ENCODE measurements at places on chromosomes 2 and 18.

DNA sequence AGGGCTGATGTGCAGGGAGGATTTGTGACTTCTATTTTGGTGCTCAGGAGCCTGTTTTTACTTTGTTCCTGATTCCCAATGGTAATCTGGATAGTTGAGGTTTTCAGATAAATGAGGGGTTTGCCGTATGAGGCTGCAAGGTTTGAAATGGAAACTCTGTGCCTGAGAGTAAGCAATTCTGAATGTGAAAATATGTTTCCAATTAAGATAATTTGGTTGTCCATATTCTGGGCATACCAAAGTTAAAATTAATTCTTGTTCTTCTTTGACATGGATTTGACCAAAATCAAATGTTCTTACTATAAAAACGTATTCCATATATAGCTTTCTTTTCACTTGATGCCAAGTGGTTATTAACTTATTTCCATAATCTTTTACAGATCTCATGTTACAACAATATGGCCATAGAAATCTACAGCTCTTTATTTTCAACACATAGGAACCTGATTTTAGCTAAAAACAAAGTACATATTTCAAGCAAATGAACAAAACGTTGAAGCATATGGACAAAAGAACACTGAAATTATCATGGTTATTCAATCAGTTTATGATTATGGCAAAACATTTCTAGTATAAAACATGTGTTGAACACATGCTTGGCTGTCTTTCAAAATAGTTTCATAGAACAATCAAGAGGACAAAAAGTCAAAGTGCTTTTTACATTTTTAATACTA is 63.4 kb upstream of the ARHGAP28 start:
- no peak for DNase-seq

DNA sequence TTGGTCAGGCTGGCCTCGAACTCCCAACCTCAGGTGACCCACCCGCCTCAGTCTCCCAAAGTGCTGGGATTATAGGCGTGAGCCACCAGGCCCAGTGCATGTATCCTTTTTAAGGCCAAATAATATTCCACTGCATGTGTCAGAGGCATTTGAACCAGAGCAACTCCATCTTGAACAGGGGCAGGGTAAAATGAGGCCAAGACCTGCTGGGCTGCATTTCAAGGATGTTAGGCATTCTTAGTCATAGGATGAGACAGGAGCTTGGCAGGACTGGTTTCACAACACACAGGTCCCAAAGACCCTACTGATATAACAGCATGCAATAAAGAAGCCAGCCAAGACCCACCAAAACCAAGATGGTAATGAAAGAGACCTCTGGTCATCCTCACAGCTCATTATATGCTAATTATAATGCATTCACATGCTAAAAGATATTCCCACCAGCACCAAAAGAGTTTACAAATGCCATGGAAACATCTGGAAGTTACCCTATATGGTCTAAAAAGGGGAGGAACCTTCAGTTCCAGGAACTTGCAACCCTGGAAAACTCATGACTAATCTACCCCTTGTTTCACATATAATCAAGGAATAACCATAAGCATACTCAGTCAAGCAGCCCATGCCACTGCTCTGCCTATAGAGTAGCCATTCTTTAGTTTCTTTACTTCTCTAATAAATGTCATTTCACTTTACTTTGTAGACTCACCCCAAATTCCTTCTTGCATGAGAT is 204.6 kb downstream of the RAB3GAP1 start:
- no peak for DNase-seq

DNA sequence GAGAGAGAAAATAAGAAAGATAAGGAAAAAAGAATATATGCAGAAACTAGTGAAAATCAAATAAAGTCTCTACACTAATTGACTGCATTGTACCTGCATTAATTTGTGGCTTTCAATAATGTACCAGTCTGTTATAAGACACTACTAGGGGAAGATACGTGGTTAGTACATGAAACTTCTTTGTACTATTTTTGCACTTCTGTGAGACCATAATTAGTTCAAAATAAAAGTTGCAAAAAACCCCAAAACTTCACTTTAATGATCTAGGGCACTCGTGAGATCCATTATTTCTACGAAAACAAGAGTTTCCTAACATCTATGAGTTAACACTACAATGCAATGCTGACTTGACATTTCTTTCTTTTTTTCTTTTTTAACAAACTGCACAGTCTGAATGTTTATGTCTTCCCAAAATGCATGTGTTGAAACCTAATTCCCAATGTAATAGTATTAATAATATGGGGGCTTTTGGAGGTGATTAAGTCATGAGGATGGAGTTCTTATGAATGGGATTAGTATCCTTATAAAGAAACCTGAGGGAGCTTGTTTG is 162.8 kb upstream of the LRRTM1 start:
- DNase-seq, result no peak

- DNase-seq, result no peak
These were observed 9.9 kb downstream of the IER3IP1 start for GRCh38 chr18:47166294-47166693.

- no peak for DNase-seq
These were observed 186.5 kb upstream of the FANCL start for GRCh38 chr2:58427572-58428095.

- no peak for DNase-seq
These were observed 55.7 kb upstream of the OTOF start for GRCh38 chr2:26533661-26534060.

DNA sequence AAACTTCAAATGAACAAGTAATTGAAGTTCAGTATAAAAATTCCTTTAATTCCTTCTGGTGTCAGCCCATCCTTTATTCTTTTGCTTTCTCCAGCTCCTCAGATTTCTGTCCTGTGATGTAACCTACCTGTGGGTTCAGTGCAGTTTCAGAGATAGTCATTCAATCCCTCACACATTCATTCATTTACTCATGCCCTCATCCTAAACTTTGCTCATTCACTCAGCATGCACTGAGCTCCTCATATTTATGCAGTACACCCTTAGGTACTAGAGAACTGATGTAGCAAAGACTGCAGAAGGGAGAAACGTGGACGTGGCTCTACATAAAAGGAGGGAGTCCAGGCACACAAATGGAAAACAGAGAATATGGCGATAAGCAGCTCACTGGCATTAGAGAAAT is 45.3 kb upstream of the STAT1 start:
- no peak for DNase-seq

GRCh38 chr2:238994876-238995275 is 147.0 kb downstream of the TWIST2 start:
- no peak for DNase-seq

GRCh38 chr18:3086871-3087270 is 73.9 kb upstream of the LPIN2 start:
- DNase-seq, result no peak

DNA sequence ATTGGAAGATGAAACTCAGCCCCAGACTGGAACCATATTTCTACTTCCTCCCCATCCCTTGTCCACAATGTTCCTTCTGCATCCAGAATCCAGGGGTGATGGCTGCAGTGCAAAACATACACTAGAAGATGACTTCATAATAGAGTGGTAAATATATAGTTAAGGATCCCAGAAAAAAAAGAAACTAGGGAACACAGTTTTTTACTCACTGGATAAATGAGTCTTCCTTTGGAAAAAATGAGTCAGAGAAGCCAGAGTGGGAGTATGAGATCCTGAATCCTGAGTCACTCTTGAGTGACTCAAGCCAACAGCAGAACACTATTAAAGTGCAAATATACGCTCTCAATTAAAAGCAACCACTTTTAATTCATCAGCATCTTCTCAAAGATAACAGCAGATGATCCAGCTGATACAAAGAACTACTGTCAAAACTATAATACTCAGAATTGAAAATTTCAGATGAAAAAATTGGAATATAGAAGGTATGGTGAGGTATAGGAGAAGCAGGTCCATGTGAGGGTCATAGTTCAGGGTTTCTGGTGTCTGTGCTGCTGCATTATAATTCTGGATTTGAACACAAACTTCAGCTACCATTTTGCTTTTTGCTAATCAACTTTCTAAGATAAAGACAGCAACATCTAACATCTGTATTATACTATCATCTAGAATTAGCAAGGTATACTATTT is 987.2 kb upstream of the CDH2 start:
- no peak for DNase-seq

DNA sequence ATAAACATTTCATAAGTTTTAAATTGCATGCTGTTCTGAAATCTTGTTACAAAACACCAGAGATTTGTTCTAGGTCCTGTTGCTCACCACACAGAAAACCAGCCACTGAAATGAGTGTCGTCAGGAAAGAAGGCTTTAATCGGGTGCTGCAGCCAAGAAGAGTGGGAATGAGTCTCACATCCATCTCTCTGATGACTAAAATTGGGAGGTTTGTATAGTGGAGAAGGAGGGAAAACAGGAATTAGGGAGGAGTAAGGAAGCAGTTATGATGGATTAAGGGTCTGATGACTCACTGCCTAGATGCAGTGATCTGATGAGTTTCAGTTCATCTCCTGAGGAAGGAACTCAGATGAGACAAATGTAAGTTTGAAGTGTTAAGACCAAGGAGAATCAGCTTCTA is 42.1 kb upstream of the GPR39 start:
- DNase-seq, result no peak

DNA sequence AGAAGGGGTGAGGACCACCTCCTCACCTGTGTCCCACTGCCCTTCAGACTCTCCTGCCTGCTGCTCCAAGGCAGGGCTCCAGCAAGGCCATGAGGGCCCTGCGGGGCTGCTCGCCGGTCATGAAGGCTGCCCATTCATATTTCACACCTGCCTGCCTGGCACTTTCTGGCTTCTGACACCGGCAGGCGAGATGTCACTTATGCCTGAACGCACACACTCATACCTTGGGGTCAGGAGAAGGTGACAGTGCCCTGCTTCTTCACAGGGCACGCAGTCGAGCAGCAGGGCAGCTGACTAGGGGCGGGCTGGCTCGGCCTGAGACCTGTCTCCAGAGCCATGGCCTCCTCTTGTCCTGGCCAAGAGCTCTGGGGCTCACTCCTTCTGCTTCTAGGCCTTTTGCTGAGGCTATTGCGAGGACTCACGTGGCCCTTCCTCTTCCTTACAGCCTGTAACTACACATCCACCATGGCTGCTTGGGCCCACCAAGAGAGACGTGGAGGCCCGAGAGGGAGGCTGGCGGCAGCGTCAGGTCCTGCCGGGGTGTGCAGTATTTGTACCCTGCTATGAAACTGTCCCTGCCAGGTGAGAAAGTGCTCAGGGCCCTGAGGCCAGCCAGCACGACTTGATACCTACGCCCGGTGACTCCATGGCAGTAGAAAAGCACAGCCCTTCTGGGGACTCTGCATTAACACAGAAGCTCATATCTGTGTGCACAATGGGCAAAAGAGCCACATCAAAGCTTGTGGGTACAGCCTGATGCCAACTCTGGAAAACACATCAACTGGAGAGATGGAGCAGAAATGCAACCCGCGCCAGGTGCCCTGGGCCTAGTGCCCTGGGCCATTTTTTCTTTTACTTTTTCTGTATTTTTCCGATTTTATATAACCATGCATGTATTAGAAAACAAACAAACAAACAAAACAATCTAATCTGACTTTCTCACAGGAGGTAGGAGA is 30.6 kb downstream of the HS6ST1 start:
- no peak for DNase-seq

DNA sequence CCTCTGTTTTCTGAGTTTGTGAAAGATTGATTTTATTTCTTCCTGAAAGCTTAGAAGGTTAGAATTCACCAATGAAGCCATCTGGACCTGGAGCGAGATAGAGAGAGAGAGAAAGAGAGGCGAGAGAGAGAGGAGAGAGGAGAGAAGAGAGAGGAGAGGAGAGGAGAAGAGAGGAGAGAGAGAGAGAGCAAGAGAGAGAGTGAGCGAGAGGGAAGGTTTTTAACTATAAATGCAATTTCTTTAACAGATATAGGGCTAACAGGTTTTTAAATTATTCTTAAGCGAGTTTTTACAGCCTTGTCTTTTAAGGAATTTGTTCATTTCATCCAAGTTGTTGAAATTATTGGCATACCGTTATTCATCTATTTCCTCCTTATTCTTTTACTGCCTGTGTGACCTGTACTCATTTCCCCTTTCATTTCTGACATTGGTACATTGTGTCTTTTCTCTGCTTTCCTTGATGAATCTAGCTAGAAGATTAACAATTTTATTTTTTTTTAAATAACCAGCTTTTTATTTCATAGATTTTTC is 56.1 kb downstream of the BABAM2 start:
- DNase-seq, result no peak

- no peak for DNase-seq
These were observed 152.7 kb downstream of the WDSUB1 start for GRCh38 chr2:159133797-159134196.

DNA sequence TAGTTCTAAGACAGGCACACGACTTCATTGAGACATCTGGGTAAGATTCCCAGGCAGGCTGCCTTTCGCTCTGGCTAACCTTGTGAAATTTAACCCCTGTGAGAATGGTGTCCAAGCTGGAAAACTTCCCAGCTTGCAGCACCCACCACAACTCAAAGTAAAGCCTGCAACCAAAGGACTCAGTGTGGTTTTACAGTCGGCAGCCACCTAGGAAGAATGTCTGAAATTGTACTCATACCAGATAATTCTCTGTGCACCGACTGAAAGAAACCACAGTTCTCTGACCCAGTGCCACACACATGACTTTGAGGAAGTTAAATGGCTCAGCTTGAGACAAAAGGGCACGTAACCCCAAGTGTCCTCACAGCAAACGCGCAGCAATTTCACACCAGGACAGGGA is 125.7 kb downstream of the RBMS1 start:
- DNase-seq, result no peak

- no peak for DNase-seq
These were observed 141.8 kb downstream of the MYO5B start for GRCh38 chr18:50053111-50053510.

Data from NCI-H1436 treated with DMSO at 0.1 percent for 48 hours (cell line).